Amniotic stem cell (primary cell): ENCODE measurements at places on chromosomes 1 and 21.

DNA sequence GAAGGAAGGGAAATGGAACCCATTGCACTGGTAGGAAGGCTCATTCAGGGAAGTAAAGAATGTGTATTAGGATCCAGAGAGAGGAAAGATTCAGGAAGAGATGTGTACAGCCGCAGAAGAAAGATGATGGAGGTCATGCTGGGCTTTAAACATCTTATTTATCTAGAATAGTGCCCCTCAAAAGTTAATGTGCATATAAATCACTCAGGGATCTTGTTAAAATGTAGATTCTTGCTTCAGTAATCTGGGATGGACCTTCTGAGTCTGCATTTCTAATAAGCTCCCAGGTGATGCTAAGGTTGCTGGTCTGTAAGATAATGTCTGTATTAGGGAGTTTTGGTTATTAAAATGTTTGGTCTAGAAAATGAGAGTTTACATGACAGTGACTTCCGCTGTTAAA lies 46.3 kb downstream of the ADGRL2 start:
- no peak for DNase-seq

- DNase-seq, result peak; percentile 66
Observed at GRCh38 chr1:212561501-212561931, 47.0 kb upstream of the ATF3 start.

DNA sequence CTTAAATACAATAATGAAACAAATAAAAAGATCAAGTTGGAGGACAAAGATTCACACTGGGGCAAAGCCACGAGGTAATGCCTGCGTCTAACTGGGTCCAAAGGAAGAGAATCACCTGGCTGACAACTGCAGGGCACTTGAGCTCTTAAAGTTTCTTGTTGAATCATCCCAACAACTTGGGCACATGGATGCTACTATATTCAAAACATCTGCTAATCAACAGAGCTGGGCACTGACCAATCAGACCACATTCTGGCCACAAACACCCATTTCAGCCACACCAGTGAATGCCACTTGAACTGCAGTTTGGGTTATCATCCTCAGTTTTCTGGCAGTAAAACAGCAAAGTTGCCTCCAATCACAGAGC lies 51.0 kb downstream of the ABCA4 start:
- no peak for DNase-seq

DNA sequence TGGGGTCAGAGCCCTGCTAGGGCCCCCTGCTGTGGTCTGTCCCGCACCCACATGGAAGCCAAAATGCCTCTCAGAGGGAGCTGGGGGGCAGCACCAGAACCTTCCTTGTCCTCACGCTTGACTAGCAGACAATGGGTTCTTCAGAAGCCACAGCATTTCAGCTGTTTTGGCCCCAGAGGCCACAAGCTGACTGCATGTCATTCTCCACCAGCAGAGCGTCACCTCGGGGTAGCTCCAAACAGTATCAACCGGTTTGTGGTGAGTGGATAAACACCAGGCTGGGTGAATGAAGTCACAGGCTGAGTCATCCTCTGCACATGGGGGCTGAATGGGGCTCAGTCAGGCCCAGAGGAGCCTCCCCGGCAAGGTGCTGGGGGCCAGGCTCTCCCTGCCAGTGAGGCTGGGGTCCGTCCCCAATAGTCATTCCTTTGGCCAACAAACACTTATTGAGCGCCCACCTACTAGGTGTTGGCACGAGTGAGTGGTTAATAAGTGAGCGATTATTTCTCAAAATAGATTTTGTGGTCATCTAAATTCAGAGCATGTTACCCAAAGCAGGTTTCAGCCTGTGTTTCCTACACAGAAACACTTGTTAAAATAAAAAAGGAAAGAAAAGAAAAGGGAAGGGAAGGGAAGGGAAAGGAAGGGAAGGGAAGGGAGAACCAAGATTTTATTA lies 9.1 kb downstream of the OLIG1 start:
- no peak for DNase-seq

GRCh38 chr1:57384284-57384683 lies 39.6 kb downstream of the DAB1 start:
- no peak for DNase-seq

- peak; percentile 25 for DNase-seq
Observed at GRCh38 chr1:223776075-223776814, 63.9 kb downstream of the CAPN2 start.

GRCh38 chr1:89203166-89203565 lies 4.4 kb upstream of the GBP4 start:
- no peak for DNase-seq

DNA sequence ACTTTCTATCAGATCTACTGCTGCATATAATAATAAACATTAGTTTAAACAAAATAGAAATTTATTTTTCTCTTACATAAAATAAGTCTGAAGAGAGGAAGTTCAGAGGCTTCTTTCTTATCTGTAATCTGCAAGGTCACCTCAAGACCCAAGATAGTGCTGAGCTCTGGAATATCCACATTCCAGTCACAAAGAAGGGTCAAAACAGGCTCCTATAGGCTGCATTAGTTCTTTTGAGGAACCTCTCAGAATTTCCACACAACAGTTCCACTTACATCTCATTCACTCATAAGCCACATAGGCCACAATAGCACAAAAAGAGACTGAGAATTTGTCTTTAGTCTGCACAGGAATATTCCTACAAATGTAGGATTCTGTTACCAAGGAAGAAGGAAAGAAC lies 15.4 kb downstream of the DYNLT5 start:
- DNase-seq, result no peak

DNA sequence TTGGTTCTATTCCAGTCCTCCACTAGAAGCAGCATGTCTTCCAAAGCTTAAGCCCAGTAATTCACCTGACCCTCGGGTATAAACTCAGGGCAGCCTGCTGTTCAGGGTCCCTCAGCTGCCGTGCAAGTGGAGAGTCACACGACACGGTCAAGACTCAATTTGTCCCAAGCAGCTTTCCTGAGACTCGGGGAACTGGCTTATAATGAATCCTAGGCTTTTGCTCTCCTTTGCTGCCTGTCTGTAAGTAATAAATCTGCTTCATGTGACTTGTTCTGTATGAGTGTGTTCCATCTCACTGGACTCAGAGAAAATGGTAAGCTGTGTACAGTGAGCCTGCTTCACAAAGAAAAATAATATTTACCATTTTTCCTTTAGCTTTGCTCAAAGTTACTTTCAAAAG lies 119.8 kb downstream of the CYYR1 start:
- no peak for DNase-seq

- DNase-seq, result no peak
Observed at GRCh38 chr1:51342591-51343206, 12.3 kb upstream of the TTC39A start.
